Ascending aorta (tissue), 2 donors: ENCODE measurements at places on chromosomes 2 and 18.

DNA sequence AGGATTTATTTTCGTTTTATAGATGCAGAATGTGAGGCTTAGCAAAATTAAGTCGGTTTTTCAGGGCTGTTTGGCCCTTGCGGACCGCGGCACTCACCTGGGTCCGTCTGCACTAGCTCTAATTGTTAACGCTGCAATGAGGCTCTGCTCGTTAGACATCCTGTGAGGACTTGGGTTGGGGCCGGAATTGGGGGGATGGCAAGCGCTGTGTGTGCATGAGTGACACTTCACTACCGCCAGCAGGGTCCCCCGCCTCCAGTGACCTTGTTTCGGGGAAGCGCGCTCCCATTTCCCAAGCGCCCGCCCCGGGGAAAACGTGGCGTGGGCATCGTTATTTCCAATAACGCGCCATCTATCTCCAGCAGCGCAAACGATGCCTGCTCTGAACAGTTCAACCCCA lies 54.2 kb downstream of the KCNG2 start:
- DNase-seq: no peak

DNA sequence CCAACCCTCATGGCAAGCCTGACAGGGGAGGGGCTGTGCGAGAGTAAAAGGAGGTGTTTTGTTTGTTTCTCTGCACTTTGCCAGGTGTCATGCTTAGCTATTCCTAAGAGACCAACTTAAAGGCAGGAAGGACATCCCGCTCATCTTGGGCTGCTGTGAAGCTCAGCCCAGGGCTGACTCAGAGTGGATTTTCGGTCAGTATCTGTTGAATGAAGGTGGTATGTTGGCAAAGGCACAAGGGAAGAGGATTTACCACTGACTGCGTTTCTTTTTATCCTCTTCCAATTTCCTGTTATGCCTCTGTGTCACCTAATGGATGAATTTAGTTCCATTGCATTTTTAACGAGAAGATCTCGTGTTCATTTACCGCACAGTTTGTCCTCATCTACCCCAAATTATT lies 18.9 kb downstream of the TRPM8 start:
- DNase-seq: no peak

- DNase-seq: peak; percentile 87
Observed at GRCh38 chr18:77071711-77072292, 60.8 kb downstream of the MBP start.

GRCh38 chr2:20737505-20737904 lies 70.6 kb downstream of the GDF7 start:
- DNase-seq: no peak

GRCh38 chr2:20288642-20289340 lies 61.9 kb downstream of the PUM2 start:
- DNase-seq: no peak

GRCh38 chr18:62499263-62499650 lies 23.6 kb upstream of the ZCCHC2 start:
- no peak for DNase-seq

DNA sequence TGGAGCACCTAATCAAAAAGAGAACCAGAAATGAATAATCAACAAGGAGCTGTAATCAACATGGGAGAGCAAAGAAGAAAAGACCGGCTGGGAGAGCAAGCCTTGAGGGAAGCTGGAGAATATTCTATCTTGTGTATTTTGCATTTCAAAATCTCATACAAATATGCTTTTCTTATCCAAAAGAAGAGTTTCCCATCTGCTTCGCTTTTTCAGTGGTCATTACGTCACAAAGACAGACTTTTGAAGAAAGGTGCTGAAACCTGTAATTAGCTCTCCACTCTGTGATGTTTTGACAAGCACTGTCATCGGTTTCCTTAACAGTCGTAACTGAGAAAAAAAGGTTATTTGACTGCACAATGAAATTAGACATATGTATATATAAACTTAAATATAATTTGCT lies 139.1 kb upstream of the TACR1 start:
- no peak for DNase-seq

- DNase-seq: peak; percentile 66
Observed at GRCh38 chr2:101387151-101387834, at the start of gene CREG2. TSS of gene CREG2 (minus strand) at chr2:101387503. CDS start at chr2:101387457, 46 bp downstream.

DNA sequence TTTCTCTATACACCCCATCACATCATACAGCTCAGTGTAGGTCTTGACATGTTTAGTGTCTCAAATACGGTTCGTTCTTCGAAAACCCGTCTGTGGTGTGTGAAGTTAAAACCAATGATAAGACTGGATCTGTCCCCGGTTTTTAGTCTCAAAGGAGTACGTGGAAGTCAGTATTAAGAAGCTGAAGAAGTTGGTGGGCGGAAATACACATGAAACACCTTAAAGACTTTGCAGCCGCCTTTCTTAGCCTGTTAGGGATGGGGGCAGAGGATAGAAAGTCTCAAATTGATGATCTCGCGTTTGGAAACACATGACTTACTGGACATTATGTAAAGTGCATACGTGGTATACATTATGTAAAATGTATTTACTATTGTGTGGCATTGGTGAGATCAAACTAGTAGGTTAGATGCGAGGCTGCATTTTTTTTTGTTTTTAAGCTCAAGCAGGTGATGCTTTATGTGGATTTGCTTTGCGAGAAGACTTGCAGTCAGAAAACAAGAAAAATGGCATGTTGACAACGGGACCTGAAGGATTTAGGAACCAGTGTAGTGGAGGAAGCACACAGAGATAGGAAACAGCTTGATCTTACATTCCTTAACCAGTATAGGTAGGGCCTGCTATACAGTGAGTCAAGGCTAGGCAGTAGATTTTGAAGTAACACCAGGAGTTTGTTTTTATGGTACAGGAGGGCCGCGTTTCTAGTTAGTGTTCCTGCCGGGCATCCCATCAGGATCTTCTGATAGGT lies 1.2 kb downstream of the CNOT11 start:
- no peak for DNase-seq

- no peak for DNase-seq
Observed at GRCh38 chr18:50195689-50196088, 742 bp upstream of the MYO5B start.

- DNase-seq: no peak
Observed at GRCh38 chr2:101442667-101443061, 32.2 kb downstream of the RFX8 start.

- DNase-seq: no peak
Observed at GRCh38 chr2:180614776-180615175, 365.6 kb upstream of the UBE2E3 start.

DNA sequence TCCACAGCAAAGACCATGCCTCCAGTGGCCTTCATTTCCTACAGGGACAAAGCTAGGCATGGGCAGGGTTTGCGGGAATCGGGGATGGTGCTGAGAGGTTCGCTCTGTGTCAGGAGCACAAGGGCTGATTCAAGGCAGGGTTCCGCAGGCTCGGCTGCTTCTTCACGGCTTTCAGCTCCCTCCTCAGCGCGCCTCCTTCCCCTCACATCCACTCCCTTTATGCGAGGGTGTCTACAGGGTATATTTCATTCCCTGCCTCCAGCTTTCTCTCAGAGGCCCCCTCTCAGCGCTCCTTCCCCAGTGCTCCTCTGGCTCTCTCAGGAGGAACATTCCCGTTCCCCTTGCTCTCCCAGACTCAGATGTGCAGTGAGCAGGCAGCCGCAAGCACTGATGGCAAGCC lies 78.7 kb upstream of the ASB18 start:
- DNase-seq: no peak

DNA sequence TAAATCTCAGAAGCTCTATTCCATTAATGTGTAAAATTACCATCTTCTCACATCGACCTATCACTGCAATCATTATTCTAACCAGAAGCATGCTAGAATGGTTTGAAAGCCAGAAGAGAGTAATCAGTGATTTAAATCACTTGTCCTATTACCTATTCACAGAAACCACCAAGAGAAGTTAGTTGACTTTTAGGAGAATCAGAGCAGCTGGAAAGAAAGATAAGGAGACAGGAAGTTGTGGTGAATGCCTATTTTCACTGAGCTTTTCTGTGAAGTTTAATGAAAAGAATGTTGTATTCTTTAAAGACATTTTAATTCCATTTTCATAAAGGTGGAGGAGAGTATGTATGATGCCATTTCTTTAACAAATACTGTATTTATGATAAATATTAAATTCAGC lies 352.6 kb upstream of the CRIM1 start:
- DNase-seq: no peak

DNA sequence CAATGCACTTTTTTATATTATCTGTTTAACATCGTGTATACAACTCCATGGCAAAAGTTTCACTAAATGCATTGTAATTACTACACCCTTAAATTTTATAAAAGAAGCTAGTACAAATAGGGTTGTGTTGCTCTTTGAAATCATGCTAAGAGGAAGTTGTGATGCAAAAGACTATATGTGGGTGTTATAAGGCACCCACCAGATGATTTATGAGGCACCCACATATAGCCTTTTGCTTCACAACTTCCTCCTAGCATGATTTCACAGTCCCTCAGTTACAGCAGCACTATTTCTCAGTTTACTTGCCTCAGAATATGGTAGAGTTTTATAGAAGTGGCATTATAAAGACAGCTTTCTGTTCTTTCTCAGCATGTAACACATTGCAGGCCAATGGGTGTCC lies 277.3 kb upstream of the DOK6 start:
- no peak for DNase-seq

- no peak for DNase-seq
Observed at GRCh38 chr18:38644875-38645641, 1079.5 kb upstream of the CELF4 start.

DNA sequence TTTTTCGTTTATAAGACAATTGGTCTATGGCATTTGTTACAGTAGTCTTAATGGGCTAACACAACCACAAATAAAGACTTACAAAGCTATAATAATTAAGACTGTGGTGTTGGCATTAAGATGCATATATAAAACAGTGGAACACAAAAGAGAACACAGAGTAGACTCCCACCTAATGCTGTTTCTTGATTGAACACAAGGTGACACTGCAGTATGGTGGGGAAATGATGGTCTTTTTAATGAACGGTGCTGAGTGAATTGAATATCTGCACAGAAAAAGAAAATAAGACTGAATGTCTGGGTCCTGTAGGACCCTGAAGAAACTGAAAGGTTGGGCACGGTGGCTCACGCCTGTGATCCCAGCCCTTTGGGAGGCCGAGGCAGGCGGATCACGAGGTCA lies 1136.6 kb upstream of the NXPH2 start:
- no peak for DNase-seq

DNA sequence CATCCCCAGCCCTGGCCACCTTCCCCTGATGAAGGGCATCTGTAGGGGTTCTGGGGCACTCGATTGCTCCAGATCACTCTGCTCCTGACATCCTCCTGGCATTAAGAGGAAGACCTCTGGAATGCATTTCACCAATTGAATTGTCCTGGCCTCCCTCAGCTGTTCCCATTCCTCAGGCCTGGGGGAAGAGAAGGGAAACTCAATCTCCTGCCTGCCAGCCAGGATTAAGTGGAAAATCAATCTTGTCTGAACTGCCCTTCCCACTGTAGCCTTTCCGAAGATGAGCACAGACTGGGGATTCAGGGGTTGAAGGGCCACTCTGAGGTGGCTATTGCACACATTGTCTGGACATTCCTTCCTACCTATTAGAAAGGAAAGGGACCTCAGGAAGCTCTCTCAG lies 99.8 kb downstream of the ALK start:
- DNase-seq: no peak

GRCh38 chr2:44275927-44276303 lies 635 bp downstream of the SLC3A1 start:
- DNase-seq: no peak

DNA sequence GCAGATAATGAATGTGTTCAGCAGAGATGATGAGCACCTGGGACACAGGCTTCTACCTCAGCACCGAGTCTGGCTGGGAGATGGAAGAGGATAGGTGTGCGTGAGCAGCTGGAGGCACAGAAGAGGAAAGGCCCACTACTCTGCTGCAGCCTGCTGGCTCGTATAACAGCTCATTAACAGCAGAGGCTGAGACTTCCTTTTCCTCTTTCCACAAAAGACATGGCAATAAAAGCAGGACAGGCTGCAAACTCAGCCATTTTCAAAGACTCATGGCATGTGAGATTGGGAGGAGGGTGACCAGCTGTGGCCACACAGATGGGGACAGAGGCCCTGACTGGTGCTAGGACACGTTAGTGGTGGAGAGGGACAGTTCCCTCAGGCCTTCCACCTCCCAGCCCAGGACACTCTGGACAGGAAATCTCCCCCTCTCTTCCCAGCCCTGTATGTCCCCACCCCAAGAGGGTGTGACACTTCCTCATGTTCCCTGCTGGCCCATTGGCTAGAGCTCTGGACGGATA lies 60.3 kb downstream of the CACNB4 start:
- peak; percentile 66 for DNase-seq

- peak; percentile 5 for DNase-seq
Observed at GRCh38 chr2:19762142-19762541, 139.6 kb downstream of the TTC32 start.
